ENCODE measurements at places on chromosomes 13 and 19. TPM values are rescaled to one million over a fixed set of nuclear protein-coding genes. Genes with fewer than 3 reads are reported as not detected.

Gene ZNF730
- polyA plus RNA-seq = 16.7 TPM

Gene PEPD
- polyA plus RNA-seq = 59.8 TPM

Gene PPM1N
- polyA plus RNA-seq = 1.8 TPM

Gene ADGRE1
- not detected for polyA plus RNA-seq

Gene SH2D3A
- polyA plus RNA-seq = not detected

Gene ZNF440
- 26.6 TPM for polyA plus RNA-seq

Gene URAD
- not detected for polyA plus RNA-seq

Gene TTC9B
- 111 TPM for polyA plus RNA-seq

Gene THSD1
- polyA plus RNA-seq = 2.3 TPM
